ENCODE measurements at places on chromosomes 1 and 21. TPM values are rescaled to one million over a fixed set of nuclear protein-coding genes. Genes with fewer than 3 reads are reported as not detected.

Gene FAM151A
- not detected for total RNA-seq

Gene EXO1
- 7.9 TPM for total RNA-seq

Gene PFKL
- 74.8 TPM for total RNA-seq

Gene IRF2BP2
- total RNA-seq: 137 TPM

Gene CFAP74
- total RNA-seq: 0.11 TPM

Gene GJC2
- total RNA-seq: 4.0 TPM

Gene RHD
- total RNA-seq: 0.69 TPM

Gene CASQ1
- total RNA-seq: 10.5 TPM

Gene UBE2U
- not detected for total RNA-seq

Gene MAP3K21
- 2.6 TPM for total RNA-seq

Gene AMIGO1
- 2.9 TPM for total RNA-seq

Gene C1orf74
- 3.2 TPM for total RNA-seq

Gene RCSD1
- 16.0 TPM for total RNA-seq

Gene ELF3
- total RNA-seq: 123 TPM

Gene SLC16A4
- total RNA-seq: 15.4 TPM

Gene CELA3A
- not detected for total RNA-seq

Gene PLXNA2
- total RNA-seq: 15.1 TPM

Gene TRIM67
- total RNA-seq: 0.42 TPM

Gene DMBX1
- total RNA-seq: not detected

Gene FCRL2
- 0.26 TPM for total RNA-seq

Gene KLF17
- total RNA-seq: 0.95 TPM

Gene PTGFR
- 28.7 TPM for total RNA-seq

Gene MFSD2A
- total RNA-seq: 0.95 TPM

Gene SMCP
- not detected for total RNA-seq

Gene SH3GLB1
- 104 TPM for total RNA-seq

Gene HMCN1
- 36.9 TPM for total RNA-seq

Gene ATP6V1G3
- total RNA-seq: not detected

Gene RPAP2
- 50.6 TPM for total RNA-seq

Gene GNG4
- total RNA-seq: 2.3 TPM

Gene CHIA
- total RNA-seq: not detected

Gene ANKRD35
- 2.2 TPM for total RNA-seq

Gene LAMB3
- 15.3 TPM for total RNA-seq

Gene MIER1
- 59.1 TPM for total RNA-seq

Gene TMEM52
- total RNA-seq: not detected

Gene TNFSF18
- total RNA-seq: 0.53 TPM

Gene CBR3
- 6.8 TPM for total RNA-seq

Gene ANGPTL7
- total RNA-seq: 2.7 TPM

Gene RAD54L
- total RNA-seq: 2.6 TPM

Gene ZSCAN20
- total RNA-seq: 11.6 TPM

Gene NBPF6
- not detected for total RNA-seq

Gene OR2AK2
- not detected for total RNA-seq

Gene PODN
- total RNA-seq: 17.1 TPM

All from urinary bladder (tissue), 4 donors.